ENCODE measurements at places on chromosomes 16 and 17. TPM values are rescaled to one million over a fixed set of nuclear protein-coding genes. Genes with fewer than 3 reads are reported as not detected.

- no peak for DNase-seq
These were observed 17.9 kb downstream of the NSRP1 start for GRCh38 chr17:30134551-30134950.

DNA sequence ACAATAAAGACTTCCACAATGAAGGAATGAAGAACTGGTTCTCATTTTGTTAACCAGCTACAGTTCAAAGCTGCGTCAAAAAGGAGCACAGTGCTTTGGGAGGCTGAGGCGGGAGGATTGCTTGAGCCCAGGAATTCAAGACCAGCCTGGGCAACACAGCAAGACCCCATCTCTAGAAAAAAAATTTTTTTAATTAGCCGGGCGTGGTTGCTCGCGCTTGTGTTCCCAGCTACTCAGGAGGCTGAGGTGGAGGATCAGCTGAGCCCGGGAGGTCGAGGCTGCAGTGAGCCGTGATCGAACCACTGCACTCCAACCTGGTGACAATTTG, 764 bp upstream of the SLC6A4 start:
- DNase-seq, result no peak

GRCh38 chr16:85449191-85449884, 163.8 kb upstream of the GSE1 start:
- DNase-seq, result no peak

Gene SLC6A4
- 2.5 TPM for total RNA-seq

Gene NXN
- total RNA-seq, result 55.7 TPM

Gene HOXB2
- 16.6 TPM for total RNA-seq
